SK-MEL-5 (cell line): ENCODE measurements at places on chromosomes 1 and 21. TPM values are rescaled to one million over a fixed set of nuclear protein-coding genes. Genes with fewer than 3 reads are reported as not detected.

LRRC8C gene
- 2.7 and 3.2 TPM in 2 replicates for total RNA-seq

ABCA4 gene
- not detected in 2 replicates for total RNA-seq

SPEN gene
- 10.1 and 11.5 TPM in 2 replicates for total RNA-seq

CFHR4 gene
- total RNA-seq = 0.11 TPM in 1 of 2 replicates, not detected in the other

NBPF10 gene
- 0.69 TPM in 2 replicates for total RNA-seq

AKNAD1 gene
- total RNA-seq = 0.13 TPM in 1 of 2 replicates, not detected in the other

CFAP74 gene
- not detected in 2 replicates for total RNA-seq

CLSTN1 gene
- 38.5 and 44.7 TPM in 2 replicates for total RNA-seq

LSM10 gene
- 5.3 and 6.3 TPM in 2 replicates for total RNA-seq

DNA sequence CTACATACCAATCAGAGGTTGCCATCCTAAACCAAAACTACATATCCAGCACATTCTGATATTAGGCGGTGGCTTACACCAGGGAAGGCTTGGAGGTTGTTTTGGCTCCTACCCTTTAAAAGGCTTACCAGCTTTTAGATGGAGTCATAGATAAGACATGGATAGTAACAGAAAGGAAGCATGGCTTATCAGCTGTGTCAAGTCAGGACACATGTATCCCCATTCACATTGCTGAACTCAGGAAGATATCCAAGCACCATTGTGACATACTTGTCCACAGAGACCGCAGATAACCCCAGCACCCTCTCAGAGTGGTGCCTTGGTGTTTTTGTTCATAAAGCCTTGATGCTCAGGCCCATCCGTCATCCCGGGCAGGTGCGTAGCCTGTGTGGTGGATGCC is 39.7 kb downstream of the ADARB1 start:
- DNase-seq = no peak

DNA sequence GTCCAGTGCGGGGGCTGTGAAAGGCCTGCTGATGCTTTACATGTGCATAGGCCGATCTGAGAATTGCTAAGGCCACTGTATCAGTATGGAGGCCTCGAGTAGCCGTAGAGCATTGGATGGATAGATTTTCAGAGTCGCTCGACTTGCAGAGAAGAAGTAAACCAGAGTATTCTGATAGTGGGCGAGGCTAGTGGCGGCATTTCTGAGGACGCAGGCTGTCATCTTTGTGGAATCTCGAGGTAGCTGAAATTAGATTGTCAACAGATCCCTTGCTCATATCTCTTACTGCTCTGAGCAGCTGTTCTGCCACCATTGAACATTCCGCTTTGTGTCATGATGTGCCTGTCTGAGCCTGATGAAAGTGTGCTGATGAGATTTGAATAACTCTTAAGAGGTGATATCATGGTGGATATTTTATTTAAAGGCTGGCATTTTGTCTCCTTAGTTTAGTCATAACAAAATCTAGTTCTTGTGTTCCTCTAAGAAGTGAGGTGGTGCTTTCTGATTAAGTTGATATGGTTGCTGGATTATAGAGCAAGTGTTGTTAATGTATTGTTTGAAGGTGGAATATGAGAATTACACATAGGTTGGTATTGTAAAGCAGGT is 1.5 kb downstream of the KIF1B start:
- DNase-seq = peak; percentile 19

DNA sequence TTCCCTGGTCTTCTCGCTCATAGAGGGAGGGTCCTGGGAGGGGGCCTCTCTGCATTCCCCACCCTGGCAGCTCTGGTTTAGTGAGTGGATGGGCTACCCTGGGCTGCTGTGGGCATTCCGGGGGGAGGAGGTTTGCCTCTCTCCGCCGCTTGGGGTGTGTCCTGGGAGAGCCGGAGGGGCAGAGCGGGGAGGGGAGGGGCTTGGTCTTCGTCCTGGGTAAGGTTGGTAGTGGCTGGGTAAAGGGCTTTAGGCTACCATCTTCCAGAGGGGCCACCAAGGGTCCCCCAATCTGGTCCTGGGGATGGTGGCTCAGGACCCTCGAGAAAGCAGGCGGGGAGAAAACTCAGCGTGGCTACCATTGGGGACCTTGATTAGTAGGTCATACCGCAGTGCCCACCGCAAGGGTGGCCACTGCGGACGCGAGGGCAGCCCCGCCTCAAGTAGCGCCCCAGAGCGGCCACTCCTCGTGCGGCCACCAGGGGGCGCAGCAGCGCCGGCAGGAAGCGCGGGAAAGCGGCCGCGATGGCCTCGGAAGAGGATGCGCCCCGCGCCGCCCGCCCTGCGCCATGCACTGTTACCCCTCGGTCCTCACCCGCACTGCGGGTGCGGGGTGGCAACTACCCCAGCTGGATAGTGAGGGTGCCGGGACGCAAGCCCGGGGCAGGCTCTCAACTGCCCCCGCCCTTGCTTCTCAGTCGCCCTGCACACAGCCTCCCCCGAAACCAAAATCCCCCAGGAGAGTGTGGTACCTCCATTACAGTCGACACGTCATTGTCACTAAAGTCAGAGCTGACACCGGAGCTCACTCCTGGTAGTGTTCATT is 44.1 kb upstream of the SLC25A33 start:
- peak; percentile 51 for DNase-seq

GRCh38 chr1:212431644-212432043 is 1.1 kb upstream of the NENF start:
- no peak for DNase-seq

DNA sequence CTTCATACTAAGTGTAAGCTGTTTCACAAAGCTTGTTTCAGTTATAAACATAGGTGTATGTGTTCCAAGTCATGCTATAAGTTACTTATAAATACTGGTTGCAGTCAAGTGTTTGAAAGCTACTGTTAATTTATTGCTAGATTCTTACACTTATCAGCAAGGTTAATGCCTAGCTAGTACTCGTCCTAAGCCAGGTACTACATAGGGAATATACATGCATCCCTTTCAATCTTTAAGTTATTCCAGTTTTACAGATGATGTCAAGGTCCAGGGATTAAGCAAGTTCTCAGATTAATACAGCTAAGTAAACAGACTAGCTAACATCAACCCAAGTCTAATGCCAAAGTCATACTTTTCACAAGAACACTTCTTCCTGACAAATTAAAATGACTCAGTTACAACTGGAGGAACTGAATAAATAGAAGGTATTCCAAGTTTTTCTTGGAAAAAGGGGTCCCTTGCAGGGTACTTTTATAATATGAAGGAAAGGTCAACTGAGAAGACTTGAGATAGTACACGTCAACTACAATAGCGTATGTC is 652.2 kb upstream of the USP24 start:
- DNase-seq = no peak

- DNase-seq = no peak
Measured at GRCh38 chr1:195218428-195219212, 1389.6 kb downstream of the KCNT2 start.

- no peak for DNase-seq
Measured at GRCh38 chr21:33367309-33367973, 35.8 kb upstream of the IFNGR2 start.

DNA sequence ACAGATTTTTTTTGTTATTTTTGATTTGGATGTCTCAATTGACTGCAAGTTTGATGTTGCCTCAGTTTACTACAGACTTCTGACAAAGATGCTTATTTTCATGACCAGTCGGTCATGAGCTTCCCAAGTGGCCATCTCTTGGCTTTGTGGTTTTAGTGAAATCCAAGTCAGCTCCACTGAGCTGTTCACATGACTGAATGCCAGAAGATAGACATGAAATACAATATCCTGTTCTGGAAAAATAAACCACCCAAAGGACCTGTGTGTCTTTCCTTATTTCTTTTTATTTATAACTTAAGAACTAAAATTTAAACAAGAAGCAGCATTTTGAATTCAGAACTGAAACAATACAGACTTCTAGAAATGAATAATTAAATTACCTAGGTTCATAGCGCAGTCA is 89.3 kb downstream of the HMCN1 start:
- peak; percentile 90 for DNase-seq

GRCh38 chr21:34852448-34852847 is 183.7 kb downstream of the CLIC6 start:
- no peak for DNase-seq

GRCh38 chr1:168320800-168321450 is 40.2 kb downstream of the TBX19 start:
- peak; percentile 35 for DNase-seq

- DNase-seq = no peak
Measured at GRCh38 chr1:53061123-53061858, 722 bp upstream of the PODN start.

DNA sequence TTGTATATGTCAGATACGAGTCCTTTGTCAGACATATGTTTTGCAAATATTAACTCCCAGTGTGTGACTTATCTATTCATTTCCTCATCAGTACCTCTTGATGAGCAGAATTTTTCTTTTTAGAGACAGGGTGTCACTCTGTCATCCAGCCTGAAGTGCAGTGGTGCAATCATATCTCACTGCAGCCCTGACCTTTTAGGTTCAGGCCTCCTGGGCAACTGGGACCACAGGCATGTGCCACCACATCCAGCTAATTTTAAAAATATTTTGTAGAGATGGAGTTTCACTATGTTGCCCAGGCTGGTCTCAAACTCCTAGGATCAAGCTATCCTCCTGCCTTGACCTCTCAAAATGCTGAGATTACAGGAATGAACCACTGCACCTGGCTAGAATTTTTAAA is 93.0 kb downstream of the HLCS start:
- DNase-seq = no peak

DNA sequence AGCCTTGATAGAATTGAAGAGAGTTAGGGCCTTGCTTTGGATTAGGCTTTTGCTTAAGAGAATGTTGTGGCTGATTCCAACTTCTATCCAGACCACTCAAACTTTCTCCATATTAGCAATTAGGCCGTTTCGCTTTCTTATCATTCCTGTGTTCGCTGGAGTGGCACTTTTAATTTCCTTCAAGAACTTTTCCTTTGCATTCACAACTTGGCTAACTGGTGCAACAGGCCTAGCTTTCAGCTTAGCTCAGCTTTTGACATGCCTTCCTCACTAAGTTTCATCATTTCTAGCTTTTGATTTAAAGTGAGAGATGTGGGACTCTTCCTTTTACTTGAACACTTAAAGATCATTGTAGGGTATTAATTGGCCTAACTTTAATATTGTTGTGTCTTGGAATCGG is 183.6 kb upstream of the L1TD1 start:
- DNase-seq = no peak

DNA sequence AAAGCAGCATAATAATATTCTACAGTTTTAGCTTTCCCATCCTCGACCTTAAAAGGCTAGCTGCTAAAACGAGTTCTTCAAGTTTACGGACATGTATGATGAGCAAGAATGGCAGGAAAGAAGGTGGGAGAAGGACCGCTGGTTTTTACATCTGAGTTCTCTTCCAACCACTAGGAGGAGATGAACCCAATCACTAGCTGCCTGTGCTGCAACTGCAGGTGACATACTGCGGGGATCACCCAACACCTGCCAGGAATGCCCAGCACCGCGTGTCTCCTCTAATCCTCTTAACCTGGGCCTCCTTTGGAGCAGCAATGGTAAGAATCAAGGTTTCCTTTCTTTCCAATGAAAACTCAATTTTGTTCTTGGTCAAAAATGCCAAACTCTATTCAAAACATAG is 23.5 kb downstream of the TOR3A start:
- peak; percentile 43 for DNase-seq

DNA sequence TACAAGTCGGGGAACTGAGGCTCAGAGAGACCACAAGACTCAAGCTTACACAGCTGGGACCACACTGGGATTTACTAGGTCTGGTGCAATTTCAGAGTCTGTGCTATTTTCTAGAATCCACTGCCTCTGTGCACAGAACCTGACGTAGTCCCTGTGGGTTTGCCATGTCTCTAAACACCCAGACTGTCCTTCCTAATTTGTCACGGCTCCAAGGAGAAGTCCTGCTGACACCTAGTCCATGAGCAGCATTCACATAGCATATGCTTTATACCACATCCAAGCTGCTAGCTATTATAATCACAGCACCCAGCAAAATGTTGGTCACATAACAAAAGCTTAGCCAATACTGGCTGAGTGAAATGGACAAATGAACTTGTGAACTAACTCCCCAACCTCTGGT is 79.0 kb upstream of the HMGB4 start:
- DNase-seq = no peak
